Activated T-cell treated with anti-CD3 and anti-CD28 coated beads, Interleukin-2, amount 50 U/mL, for 48 hours (primary cell): ENCODE measurements at places on chromosomes 2 and 18.
A peak's percentile ranks its signal among the peaks of the same experiment; 100 is the strongest.

- no peak for DNase-seq
These were observed 592.0 kb downstream of the LRRTM4 start for GRCh38 chr2:76930056-76930744.

GRCh38 chr2:85747441-85747840 lies 6.3 kb upstream of the ATOH8 start:
- DNase-seq: no peak

DNA sequence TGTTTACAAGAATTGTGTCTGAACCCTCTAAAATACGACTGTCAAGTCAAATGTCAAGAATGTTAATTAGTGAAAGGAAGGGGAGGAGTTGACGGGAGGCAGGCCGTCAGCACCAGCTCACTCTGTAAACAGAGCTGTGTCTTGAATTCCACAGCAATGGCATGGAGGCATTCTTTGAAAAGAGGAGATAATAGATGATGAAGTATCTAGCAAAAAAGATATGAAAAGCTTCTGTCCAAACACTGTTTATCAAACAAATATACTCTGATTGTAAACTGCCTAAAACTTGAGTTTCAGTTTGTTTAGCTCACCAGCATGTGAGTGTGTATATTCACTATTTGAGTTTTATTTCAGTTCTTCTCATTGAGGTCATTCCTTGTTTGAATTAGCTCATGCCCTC lies 94.7 kb upstream of the CDC42EP3 start:
- DNase-seq: no peak

- no peak for DNase-seq
These were observed 39.1 kb downstream of the TRAF3IP1 start for GRCh38 chr2:238359403-238359802.

DNA sequence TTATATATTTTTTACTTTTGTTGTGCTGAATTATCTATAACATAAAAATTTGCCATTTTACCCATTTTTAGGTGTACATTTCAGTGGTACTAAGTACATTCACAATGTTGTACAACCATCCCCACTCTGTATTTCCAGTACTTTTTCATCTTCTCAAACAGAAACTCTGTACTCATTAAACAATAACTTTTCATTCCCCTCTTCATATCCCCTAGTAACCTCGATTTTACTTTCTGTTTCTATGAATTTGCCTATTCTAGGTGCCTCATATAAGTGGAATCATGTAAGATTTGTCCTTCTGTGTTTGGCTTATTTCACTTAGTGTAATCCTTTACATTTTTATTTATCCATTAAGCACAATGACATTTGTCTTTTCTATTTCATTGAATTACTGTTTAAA lies 51.3 kb downstream of the GTF2A1L start:
- no peak for DNase-seq

DNA sequence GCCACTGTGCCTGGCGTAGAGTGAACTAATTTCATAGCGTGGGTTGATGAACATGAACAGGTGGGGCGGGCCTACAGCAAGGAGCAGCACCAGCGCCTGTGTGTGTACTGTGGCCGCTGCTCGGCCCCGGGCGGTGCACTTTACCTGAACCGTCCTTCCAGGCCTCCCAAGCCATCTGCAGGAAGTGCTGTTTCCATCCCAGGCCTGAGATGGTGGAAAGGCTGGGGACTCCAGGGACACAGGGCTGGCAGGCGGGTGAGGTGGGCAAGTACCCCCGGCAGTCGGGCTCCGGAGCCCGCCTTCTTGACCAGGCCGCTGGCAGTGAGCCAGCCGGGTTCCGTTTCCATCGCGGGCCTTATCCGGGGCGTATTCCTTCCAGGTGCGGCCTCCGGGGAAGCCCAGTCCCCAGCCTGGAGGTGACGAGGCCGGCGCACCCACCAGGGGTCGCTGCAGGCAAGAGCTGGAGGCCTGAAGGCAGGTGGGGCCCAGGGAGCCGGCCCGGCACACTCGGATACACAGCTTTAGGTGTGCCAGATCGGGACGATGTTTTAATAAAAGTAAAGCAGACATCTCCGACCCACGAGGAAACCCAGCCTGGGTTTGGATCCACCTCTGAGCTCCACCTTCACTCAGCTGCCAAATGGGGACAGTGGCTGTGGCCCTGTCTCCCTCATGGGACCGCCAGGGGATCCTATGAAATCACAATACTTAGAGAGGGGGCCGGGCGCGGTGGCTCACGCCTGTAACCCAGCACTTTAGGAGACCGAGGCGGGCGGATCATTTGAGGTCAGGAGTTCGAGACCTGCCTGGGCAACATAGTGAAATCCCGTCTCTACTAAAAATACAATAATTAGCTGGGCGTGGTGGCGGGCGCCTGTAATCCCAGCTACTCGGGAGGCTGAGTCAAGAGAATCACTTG lies 22.7 kb upstream of the PDIA6 start:
- DNase-seq: peak; percentile 89

GRCh38 chr2:173037245-173038120 lies 38.2 kb upstream of the MAP3K20 start:
- DNase-seq: no peak

DNA sequence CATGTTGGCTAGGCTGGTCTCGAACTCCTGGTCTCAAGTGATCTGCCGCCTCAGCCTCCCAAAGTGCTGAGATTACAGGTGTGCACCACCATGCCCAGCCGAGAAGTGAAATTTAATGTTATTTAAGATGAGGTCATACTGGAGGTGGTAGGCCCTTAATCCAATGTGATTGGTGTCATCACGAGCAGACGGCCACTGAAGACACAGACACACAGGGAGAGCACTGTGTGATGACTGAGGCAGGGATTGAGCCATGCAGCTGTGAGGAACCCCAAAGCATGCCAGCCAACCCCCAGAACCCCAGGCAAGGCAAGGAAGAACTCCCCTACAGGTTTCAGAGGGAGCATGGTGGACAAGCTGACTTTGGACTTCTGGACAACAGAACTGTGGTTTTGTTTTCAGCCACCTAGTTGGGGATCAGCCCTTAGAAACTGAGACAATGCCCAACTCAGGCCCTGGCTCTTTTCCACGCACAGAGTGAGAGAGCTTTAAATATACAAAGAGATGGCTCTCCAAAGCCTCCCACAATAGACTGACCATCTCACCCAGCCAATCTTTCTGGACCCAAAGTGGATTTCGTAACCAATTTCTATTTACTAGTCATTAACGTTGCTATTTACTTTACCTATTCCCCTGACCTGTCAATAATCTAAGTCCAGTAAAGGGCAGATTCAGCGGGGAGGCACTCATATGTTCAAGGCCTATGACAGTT lies 34.2 kb downstream of the TBC1D8 start:
- no peak for DNase-seq

DNA sequence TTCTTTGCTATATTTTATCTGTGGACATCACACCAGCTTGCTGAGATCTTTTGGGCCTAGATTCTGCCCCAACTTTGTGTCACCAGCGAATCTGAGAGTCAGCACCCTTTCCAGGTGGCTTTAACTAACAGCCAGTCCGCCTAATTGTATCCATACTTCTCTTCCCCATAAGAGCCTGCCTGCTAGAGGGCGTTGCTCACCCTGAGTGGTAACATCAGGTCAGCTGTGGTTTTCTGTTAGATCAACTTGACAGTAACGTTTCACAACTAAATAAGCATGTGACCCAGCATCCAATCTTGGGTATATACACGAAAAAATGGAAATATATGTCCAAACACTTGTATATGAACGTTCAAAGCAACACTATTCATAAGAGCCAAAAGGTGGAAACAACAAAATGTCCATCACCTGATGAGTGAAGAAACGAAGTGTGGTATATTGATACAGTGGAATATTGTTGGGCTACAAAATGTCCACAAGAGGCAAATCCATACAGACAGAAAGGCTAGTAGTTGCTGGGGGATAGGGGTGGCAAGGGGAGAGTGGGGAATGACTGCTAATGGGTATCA lies 24.9 kb downstream of the EFHD1 start:
- DNase-seq: no peak

DNA sequence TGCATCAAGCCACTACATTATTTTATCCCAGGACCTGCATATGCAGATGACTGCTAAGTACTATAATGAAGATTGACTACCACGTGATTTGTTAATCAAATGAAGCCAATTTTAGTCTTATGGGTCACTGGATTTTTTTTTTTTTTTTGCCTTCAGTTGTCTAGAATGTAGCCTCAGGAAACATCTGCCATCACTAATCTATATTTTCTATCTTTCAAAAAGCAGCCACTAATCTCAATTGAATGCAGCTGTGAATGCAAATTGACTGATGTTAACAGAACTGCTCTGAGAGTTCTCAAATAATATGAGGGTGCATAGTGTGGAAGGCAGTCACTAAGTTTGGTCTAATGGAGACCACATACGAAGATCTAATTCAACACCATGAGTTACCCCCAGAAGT lies 106.3 kb downstream of the ABCA12 start:
- no peak for DNase-seq

GRCh38 chr2:16244966-16245320 lies 304.6 kb downstream of the MYCN start:
- DNase-seq: no peak

GRCh38 chr2:117917223-117917917 lies 96.5 kb downstream of the CCDC93 start:
- no peak for DNase-seq

DNA sequence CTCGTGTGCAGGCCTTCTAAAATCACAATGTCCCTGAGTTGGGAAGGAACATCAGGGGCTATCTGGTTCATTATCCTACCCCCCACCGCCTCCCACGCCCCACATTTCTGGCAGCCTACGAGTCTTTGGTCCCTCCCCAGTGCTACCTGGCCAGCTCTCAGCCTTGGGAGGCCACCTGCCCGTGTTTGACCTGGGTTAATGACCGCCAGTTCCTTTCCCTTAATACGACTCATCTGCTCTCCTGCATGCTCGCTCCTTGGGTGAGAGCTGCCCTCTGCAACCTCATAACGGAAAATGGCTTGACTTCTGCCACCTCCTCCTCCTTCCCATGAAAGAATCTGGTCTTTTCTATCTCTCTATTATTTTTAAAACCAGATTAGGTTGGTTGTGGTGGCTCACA lies 112.5 kb downstream of the NEDD4L start:
- no peak for DNase-seq

DNA sequence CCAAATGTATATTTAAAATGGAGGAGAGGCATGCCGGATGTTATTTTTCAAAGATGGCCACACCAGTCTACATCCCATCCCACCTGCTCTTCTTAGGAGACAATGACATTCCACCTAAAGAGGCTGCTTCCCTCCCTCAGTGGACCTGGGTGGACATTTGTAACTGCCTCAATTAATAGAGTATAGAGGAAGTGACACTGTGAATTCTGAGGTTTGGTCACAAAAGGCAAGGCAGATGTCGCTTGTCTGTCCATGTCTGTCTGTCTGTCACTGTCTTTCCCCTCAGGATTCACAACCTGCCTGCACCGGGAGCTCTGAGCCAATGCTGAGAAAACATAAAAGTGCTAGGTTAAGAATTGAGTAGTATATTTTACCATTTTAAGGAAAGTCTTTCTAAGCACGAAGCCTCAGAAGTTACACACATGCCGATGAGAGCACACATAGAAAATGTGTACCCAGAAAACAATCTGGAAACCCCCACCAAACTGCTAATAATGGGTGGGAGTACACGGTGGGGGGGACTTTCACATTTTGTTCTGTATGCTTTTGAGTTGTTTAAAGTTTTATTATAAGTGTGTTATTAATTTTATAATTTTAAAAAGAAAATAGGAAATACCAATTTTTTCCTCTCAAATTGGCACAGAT lies 21.0 kb downstream of the MIB1 start:
- DNase-seq: no peak

DNA sequence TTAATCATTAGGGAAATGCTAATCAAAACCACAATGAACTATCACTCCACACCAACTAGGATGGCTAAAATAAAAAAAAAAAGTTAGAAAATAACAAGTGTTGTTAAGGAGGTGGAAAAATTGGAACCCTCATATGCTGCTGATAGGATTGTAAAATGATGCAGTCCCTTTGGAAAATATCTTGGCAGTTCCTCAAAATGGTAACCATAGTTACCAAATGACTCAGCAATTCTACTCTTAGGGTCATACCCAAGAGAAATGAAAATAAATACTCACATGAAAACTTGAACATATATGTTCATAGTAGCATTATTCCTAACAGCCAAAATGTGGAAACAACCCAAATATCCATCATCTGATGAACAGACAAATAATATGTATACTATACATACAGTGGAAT lies 15.7 kb upstream of the ACVR2A start:
- no peak for DNase-seq

GRCh38 chr2:12967804-12968203 lies 251.1 kb downstream of the TRIB2 start:
- no peak for DNase-seq

- DNase-seq: no peak
These were observed 220.2 kb upstream of the APCDD1 start for GRCh38 chr18:10234281-10234680.

DNA sequence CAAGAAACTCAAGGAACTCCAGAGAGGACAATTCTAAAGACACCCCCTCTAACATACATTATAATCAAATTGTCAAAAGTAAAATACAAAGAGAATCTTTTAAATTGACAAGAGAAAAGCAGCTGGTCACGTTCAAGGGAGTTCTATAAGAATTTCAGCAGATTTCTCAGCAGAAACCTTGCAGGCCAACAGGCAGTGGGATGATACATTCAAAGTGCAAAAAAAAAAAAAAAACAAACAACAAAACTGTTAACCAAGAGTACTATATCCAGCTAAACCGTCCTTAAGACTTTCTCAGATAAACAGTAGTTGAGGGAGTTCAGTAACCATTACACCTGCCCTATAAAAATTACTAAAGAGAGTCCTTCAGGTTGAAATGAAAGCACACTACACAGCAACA lies 33.9 kb downstream of the CCDC138 start:
- no peak for DNase-seq

- no peak for DNase-seq
These were observed 1084.7 kb upstream of the NXPH2 start for GRCh38 chr2:139864821-139865302.

GRCh38 chr2:145797692-145798091 lies 1277.8 kb upstream of the ZEB2 start:
- DNase-seq: no peak

- DNase-seq: no peak
These were observed 30.8 kb downstream of the PDIA6 start for GRCh38 chr2:10781746-10782145.

DNA sequence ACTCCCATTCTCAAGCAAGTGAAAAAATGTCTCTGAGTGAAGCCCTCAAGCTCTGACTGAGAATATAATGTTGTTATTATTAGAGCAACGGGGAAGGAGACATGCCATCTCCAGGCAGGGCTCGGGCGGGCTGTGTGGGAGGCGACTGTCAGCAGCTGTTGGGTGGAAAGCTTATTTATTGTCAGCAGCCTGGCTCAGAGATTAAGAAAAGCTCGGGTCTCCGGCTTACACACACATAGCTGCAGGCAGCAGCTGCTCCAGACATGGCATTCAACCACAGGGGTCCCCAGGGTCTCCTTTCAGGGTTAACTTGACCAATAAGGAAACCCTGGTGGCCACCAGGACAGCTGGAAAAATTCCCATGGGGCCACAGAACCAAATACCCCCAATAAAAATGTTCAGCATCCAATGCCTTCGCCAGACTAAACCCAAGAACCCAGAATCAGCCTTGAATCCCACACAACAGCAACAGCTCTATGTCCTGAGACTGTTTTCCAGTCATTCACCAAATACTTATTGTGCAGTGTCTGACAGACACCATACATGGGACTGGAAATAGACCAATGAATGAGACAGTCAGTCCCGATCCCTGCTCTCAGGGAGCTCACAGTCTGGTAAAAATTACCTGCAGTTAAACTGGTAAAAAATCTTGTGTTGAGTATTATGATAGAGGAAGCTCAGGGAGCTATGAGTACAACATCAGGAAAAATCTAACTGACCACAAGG lies 70.5 kb upstream of the RTN4 start:
- DNase-seq: no peak

- DNase-seq: no peak
These were observed 116.2 kb downstream of the RIF1 start for GRCh38 chr2:151525821-151526373.
